Hypothalamus (tissue), 51 donors: ENCODE measurements at places on chromosomes 5 and 9.

DNA sequence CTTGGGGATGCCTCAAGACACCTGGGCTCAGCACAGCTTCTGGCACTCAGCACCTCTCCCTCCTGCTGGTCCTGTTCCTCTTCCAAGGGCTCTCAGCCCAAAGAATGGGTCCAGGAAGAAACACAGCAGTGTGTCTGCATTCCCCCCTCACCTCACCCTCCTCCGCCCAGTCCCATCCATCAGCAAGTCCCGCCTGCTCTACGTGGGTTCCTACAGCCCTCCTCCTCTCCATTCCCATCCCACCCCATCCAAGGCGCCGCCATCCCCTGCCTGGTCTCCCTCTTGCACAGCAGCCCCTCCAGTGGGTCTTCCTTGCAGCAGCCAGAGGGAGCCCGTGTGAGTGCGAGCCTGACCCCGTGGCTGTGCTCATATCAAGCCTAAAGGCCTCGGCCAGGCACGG, 52.3 kb upstream of the RPL26L1 start:
- no peak for DNase-seq

- no peak for DNase-seq
Measured at GRCh38 chr9:21690561-21690960, 111.9 kb upstream of the MTAP start.

DNA sequence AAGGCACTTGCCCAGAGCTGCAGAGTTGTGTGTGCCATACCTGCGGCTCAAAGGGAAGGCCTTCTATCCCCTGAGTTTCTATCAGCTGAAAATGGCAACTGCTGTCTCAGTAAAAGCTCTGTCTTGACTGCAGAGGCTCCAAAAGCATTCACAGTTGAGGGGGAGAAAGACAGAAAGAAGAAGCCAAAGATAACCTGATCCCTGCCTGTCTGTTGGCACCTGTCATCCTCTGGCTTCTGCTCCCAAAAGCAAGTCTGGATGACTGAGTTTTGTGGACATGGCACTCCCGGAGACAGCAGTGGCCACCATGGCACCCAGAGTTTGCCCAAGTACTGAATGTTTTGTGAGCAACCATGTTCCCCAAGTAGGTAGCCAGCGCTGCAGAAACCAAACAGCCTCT, 176.6 kb downstream of the NR3C1 start:
- no peak for DNase-seq

DNA sequence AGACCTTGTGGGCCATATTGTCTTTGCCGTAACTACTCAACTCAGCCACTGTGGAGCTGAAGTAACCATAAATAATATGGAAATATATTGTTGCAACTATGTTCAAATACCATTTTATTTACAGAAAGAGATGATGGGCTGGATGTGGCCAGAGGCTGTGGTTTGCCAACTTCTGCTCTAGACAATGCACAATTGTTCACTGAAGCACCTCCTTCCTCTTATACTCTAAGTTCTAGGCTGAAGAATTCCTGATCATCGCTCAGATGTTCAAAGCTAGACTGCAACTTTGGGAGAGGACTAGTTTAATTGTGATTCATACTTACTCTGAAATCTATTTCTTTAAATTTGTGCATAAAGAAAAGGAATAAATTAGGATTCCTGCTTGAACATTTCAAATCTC, 245.0 kb downstream of the TAF11L14 start:
- no peak for DNase-seq

GRCh38 chr9:81390792-81391456, 298.4 kb downstream of the TLE1 start:
- DNase-seq, result no peak

DNA sequence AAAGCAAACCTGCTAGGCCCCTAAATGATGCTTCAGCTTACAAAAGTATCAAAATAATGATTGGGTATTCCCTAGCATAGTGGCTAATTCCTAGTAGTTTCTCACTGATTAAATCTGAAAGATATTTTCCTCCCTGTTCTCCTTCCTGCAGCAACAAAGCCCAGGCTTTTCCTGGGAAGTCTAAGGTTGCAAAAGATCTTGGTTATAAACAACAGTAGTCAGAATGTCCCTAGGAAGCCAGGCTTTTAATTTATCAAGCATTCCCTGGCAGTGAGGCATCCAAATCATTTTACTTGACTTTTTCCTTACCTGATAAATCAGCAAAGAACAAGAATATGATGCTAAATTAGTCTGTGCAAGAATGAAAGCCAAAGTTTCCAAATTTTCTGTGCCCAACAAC, 272.0 kb downstream of the PDE4D start:
- no peak for DNase-seq

GRCh38 chr5:43601454-43602260, 1.3 kb upstream of the NNT start:
- DNase-seq, result no peak

DNA sequence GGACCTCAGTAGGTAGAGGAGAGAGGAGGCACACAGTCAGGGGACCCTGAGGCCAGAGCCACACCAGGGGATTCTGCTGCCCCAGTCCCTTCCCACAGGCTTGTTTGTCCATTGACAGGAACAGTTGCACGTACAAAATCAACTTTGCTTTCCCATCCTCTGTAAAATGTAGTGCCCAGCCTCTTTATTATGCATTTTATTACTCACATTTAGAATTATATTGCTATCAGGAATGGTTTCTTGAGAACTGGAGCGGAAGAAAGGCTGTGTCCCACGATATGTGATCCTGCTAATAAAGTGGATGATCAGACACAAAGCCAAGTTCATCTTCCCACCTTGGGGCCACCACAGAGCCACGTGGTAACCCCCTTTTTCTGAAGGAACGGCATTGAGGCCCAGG, 277.4 kb downstream of the FANCC start:
- DNase-seq, result no peak

DNA sequence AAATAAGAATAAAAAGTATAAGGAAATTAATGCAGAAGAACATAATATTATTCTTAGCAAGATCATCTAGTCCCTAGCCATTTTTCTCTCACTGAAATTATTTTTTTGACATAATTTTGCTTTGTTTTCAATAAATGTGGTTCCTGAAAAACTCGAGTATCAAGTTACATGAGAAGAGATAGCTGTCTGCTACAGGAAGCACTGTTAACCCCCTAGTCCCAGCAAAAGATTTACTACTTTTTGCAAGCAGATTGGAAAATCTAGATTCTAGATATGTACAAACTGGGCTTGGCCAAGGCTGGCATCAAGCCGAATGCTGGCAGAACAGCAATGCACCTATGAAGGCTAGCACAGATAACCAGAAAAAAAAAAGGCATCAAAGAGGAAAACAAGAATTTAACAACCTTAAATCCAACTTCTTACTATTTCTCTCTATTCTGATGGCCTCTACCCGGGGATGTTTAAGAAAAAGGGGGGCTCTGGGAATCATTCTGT, 21.9 kb upstream of the ISCA1 start:
- DNase-seq, result no peak

DNA sequence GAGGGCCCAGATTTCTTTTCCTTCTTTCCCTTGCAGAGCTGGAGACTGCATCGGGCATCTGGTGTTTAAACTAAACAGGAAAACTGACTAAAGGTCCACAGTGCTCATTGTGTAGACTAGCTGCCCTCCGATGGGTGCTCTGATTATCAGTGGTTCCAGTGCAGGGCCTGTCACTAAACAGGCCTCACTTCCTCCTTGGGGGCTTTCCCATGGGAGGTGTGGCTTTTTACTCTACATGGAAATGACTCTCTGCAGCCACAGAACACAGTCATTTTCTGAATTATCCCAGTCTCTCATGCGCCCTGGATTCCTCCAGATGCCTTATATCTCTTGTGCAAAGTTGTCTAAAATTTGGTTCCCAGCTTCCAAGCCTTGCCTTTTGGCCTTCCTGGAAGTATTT, 199.2 kb downstream of the TRIO start:
- no peak for DNase-seq

DNA sequence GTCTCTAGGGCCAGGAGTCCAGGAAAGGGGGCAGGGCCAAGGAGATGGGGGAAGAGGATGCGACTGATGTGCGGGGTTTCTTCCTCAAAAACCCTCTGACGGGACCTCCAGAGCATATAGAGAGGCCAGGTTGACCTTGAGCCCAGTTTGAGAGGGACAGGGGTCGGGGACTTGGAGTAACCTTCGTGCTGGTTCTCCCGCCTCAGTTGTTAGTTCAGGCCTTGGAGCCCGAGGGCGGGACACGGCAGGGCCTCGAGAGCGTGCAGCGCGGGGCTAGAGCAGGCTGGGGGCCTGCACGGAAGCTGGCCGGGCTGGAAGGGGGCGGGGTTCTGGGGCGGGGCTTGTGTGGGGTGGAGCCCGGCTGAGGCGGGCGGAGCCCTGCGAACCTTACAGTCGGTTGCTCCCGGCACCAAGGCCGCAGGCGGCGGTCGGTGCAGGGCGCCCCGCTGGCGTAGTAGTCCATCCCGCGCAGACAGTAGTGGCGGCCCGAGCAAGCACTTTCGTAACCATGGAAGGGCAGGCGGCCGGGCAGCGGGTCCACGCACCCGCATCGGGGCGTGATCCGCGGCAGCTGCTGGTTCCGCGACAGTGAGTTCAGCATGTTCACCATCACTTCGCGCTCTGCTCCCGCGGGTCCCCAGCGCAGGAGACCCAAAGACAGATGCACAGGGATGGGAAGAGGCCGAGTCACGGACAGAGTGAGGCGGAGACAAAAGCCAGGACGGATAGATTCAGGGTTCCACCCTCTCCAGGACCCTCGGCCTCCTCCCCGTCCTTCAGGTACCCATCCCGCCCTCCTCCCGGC, 4.0 kb upstream of the MYORG start:
- DNase-seq, result peak; percentile 73

- DNase-seq, result no peak
Measured at GRCh38 chr5:142816531-142817430, 46.6 kb downstream of the ARHGAP26 start.

- DNase-seq, result no peak
Measured at GRCh38 chr9:114258866-114259797, 63.8 kb upstream of the ORM1 start.

DNA sequence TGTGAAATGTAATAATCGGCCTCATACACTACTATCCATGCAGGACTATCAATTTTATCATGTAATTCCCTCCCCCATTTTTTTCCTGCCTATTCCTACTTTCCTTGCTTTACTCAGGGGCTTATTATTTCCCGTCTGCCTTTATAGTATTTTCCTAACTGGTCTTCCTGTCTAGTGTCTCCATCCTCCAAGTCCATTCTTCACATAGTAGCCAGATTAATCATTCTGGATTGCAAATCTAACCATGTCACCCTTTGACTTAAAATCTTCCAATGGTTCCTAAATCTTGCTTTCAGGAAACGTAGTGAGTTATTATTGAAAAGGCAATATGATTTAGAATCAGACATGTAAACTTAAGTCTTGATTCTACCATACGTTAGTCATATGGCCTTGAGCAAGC, 307.4 kb upstream of the HAPLN1 start:
- DNase-seq, result no peak

- no peak for DNase-seq
Measured at GRCh38 chr5:5421149-5421960, 1.1 kb upstream of the ICE1 start.

DNA sequence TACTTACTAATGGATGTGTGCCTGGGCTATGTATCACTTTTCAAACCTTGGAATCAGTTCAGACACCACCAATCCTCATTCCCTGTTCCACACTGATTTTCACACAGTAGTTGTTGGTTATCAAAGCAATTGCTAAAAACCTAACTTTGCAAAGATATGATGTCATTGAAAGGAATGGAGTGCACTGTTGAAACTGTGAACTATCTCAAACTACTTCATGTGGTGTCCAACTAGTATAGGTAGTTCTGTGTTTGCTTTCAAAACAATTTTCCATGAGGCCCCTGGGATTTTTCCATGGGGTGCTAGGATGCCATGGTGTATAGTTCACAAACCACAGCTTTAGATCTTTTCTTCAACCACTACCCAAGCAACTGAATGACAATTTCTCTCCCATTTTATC, 17.8 kb downstream of the INIP start:
- DNase-seq, result no peak

DNA sequence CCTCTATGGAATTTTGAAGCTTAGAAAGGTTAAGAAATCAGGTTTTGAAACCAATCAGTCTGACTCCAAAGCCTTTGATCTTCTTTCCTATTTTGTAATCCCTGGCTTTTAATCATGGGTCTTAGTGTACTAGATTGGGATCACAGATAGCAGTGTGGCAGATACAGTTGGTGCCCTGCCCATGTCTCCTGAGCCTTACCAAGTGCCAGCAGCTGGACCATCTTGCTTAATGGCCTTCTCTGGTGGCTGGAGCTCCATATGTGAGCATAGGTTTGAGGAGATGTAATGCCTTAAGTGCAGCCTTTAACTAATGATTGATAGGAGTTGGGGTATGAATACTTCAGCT, 16.7 kb upstream of the RIC1 start:
- DNase-seq, result no peak

DNA sequence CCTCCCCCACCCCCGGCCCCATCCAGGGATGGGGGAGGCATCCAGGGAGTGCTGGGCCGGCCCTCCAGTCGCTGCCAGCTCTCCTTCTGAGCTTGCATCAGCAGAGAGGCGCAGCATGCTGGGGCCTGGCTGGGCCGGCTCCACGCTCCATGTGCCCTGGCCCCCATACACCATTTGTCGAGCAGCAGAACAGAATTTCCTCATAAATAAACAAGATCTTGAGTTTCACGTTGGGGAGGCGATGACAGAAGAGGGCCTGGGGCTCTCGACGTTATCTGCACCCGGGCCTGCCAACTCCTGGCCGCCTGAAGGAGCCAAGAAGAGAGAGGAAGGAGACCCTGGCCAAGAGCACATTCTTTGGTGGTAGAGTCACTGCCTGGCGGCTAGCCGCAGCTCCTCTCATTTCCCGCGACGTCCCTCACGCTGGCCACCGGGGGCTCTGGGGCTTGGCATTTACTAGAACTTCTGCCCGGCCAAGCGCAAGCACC, 177.0 kb downstream of the FGF18 start:
- no peak for DNase-seq

DNA sequence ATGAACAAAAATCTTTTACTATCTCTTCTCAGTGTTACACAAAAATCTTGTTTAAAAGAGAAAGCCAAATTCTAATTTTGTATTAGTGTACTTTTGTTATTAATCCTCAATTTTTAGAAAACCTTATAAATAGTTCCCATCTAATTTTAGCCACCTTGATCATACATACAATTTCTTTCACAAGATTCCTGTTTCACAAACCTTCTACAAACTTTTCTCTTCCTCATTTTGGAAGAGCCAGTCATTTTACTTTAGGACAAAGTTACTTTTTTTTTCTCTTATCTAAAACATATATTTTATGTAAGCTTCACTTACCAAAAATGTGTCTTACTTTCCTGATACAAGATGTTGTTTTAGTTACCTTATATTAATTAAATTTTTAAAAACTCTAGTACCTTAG, 161.3 kb downstream of the YIPF5 start:
- DNase-seq, result no peak

GRCh38 chr5:167355346-167355745, 936.1 kb upstream of the WWC1 start:
- no peak for DNase-seq
